ENCODE measurements at places on chromosomes 6 and 20. TPM values are rescaled to one million over a fixed set of nuclear protein-coding genes. Genes with fewer than 3 reads are reported as not detected.

DNA sequence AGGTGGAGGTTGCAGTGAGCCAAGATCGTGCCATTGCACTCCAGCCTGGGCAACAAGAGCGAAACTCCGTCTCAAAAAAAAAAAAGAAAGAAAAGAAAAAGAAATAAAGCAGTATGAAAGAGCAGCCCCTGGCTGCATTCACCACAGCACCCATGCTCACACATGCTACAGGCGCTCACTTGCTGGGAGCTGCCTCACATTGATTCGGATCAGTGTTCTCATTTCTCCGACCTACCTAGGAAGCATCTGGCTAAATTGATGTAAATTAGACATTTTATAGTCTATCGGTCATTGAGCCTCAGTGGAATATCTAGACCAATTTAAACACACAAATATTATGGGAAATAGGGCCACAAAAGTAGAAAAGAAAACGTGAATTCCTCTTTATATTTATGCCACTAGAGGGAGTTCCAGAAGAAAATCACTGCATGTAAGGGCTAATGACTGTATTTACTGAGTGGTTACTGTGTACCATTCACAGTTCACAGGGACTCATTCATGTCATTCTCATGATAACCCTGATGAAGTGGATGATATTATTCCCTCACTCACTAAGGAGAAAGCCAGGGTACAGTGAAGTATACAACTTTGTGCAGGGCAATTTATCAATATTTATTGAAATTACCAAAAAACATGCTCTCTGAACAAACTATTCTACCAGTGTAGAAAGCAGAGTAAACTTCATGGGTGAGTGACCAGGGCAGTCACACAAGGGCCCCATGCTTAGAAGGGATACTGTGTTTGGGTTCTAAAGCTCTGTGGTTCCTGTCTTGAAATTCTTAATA is 5.3 kb upstream of the MOG start:
- no peak for DNase-seq

GRCh38 chr6:148273962-148274752 is 68.5 kb upstream of the SASH1 start:
- no peak for DNase-seq

DNA sequence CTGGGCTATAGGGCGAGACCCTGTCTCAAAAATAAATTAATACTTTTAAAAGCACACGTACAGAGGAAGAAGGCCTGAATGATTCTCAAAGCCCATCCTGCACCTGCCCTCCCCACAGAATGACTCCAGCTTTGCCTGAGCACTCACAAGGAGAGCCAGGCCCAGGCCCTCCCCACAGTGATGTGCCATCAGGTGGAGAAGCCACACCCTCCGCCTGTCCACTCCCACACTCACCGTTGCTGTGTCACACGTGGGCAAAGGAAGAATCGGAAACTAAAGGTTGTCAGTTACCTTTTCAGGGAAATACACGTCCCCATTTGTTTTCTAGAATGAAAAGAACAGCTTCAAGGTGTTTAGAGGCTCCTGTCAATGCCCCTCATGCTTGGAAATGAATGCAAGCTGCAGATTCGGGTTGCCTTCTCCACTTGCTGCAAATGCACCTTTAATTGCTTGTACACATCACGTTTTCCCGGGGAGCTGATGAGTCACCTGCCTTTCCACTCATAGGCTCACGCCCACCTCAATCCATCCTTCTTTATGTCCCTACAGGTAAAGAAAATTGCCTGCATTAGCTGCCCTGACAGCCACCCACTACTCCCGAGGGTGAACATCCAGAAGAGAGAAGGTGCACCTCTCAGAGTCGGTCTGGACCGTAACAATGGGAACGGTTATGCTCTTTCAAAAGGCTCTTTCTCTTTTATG is 45.5 kb upstream of the AFDN start:
- DNase-seq, result no peak

GRCh38 chr6:17663226-17663625 is 43.5 kb downstream of the NUP153 start:
- DNase-seq, result no peak

DNA sequence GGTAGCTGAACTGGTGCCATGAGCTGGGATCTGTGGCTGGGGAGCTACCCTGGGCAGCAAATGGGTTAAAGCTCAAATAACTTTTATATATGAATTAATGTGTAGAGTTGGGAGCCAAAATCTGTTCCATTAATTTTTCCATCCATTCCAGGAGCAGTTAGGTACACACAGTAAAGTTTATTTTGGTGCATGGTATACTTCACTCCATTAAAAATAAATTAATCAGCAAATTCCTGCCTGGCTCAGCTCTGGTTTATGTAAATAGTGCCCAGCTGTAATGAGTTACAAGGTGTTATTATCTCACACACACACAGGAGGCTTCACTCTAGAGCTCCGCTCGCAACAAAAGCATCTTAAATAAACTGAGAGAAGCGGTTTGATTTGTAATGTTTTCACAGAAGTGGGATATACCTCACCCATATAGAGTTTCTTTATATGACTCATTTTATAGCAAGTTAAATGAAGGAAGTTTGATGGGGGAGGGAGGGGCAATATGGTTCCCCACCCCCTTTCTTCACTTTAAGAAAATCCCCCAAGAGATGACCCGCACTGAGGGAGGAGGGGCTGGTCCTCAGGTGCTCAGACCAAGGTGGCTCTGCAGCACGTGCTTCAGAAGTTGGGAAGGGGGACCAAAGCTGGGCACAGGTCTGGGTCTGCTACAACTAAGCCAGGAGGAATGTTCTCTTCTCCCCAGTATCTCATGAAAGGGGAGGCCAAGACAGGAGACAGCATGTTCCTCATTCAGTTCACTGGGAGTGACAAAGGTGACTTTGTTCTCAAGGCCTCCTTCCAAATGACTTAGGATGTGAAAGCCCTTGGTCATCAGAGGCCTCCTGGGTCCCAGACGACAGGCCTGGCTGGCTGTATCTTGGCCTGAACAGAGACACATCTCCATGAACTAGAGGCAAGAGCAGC is 10.5 kb upstream of the FAM83C start:
- no peak for DNase-seq

- no peak for DNase-seq
Measured at GRCh38 chr20:53530440-53530839, 63.2 kb downstream of the ZNF217 start.

DNA sequence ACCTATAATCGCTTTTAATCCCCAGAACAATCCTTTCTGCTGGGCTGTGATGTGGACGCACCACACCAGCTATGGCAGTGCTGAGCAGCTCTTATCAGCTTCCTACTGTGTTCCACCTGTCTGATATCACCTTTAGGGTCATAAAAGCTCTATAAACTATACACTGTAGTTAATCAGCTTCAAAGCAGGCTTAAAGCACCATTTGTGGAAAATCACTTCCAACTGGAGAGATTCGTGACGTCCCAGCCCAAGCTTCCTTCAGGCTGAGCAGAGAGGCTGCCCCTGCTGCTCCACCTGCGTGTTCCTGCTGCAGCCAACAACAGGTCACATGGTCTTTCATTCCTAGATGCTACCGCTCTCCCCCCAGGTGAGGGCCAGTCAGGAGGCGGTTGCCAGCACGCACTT is 156.5 kb downstream of the SMOC2 start:
- no peak for DNase-seq

- no peak for DNase-seq
Measured at GRCh38 chr6:30879684-30880427, 4.5 kb upstream of the DDR1 start.

DNA sequence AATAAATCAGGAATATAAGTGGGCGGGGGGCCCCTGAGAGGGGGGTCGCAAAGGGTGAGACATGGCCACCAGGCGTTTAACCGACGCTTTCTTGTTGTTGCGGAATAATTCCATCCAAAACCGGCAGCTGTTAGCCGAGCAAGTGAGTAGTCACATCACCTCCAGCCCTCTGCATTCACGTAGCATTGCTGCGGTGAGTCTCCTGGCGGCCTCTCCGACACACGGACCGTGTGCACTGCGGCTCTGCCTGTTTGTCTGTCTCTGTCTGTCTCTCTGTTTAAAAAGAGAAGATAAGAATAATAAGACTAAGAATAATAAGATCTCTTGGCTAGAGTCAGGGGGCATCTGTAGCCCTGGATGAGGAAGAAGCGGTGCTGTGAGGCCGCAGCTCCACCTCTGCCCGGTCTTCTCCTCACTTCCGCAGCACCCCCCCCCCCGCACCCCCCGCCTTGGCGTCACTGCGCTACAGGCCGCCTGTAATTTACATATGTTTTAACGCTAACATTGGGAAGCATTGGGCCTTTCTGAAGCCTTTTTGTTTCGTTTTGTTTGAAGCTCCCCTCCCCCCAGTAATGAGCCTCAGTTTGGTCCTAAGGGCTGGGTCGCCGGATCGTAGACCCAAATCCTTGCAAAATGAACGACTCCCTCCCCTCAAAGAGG is 993 bp downstream of the STX16 start:
- peak; percentile 79 for DNase-seq

DNA sequence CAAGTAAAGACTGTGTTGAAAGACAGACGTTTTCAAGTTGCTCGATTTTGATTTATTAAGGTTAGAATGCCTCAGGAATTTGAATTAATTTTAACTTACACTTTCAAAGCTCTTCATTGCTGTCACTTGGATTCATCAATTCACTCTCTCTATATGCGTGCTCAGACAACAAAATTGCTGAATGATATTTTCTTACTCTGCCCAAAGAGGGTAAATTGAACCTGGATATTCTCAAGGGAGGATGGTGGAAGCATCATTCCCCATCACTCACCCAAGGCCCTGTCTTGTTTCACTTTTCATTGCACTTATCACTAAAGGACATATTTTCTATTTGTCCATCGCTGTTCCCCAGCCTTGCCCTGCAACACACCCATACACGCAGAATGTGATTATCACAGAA is 102.3 kb downstream of the PDE7B start:
- DNase-seq, result no peak

- no peak for DNase-seq
Measured at GRCh38 chr6:138454981-138455706, 44.1 kb downstream of the NHSL1 start.

DNA sequence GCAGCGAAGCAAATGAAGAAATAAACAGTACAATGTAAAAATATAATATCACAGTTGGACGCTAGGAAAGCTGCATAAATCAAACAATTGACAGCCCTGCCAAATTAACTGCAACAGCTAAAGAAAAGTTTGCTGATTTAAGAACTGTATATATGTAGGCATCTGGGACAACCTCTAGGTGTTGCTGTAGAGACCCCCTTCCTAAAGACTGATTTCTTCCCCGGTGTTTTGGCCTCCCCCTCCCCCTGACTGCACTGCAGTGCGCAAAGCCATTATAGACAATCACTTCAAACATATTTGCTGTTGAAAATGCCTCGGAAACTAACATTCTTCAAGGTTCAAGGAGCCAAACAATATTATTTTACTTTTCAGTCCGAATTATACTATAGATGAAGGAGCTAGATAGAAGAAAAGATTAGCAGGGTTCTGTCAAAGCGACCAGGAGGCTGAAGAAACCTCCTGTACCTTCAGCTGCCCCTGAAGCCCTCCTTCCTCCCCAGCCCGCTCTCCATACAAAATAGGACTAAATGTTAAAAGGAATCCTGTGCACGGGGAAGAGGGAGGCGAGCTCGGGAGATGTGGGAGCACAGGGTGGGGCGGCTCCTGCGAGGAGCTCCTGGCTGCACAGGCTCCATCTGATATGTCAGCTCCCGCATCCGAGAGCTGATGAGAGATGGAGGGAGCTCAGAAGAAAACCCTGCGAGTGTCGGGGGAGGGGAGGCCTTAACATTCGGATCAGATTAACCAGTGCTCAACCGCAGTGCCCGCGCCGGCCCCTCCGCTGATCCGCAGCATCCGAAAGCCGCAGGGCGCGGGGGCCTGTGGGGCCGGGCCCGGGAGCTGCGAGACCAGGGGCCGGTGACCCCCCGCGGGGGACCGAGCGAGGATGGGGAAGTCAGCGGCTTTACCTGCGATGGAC is 822 bp downstream of the ELOVL4 start:
- no peak for DNase-seq

- DNase-seq, result no peak
Measured at GRCh38 chr6:149045404-149045803, 272.1 kb upstream of the TAB2 start.

The C20orf173 gene
- total RNA-seq, result not detected

The SLC22A7 gene
- total RNA-seq, result not detected

The SAMD3 gene
- total RNA-seq, result 0.64 TPM

The GPR6 gene
- not detected for total RNA-seq

The DSN1 gene
- total RNA-seq, result 7.6 TPM
